ENCODE measurements at places on chromosomes 1 and 21.

DNA sequence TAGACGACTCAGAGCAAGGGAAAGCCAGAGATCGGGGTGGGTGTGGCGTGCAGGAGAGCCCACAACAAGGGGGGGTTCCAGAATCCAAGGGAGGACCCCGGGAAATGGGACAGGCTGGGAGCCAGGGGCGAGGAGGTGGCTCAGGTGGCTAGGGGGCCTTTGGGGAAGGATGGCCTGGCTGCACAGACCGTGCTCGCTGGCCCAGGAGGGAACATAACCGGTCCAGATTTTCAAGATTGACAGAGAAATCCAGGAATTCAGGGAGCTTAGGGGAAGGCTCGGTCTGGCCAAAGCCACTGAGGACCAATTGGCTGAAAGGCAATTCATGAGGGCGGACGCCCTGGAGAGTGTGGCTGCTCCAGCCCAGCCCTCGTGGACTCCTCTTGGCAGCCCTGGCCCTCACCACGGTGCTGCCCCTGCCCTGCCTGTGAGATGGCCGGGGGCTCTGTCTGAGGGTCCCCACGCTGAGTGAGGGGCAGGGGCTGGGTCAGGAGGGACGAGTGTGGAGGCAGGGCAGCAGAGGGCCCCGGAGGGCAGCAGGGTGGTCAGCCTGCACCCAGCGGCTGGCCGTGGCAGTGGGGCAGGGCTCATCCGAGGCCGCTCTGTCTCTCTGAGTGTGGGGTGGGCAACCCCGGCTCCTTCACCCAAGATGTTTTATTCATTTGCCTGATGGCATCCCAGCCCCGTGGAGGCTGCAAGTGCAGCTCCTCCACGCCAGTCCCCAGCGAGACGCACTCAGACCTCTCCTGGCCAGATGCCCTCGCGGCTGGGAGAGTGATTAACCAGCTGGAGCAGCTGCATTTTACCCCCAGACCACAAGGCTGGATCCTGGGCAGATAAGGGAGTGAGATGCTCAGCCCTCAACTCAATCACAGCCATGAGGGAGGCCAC lies 5.6 kb upstream of the LRRC3 start:
- DNase-seq: no peak

DNA sequence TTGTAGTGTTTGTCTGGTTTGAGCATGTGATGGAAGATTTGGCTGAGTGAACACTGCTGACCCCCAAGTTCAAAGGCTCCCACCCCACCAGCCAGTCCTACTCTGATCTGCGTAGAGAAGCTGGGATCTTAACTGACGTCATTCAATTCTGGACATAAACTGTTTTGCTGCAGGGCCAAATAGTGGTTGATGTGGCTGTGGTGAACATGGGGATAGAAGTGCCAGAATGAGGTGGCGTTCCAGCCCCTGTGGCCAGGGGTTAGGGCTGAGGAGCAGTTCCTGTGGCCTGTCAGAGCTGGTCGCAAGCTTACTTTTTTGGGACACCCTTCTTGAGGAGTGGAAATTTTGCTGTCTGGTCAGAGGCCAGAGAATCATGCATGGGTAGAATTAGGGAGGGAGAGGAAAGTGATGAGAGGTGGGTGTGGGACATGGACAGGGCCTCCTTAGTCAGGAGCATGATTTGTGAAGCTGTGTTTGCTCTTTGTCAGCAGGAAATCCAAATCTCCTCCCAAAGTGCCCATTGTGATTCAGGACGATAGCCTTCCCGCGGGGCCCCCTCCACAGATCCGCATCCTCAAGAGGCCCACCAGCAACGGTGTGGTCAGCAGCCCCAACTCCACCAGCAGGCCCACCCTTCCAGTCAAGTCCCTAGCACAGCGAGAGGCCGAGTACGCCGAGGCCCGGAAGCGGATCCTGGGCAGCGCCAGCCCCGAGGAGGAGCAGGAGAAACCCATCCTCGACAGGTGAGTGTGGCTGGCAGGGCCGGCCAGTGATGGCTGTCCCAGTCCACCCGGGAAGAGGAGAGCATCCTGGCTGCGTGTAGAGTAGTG lies 25.9 kb downstream of the SZRD1 start:
- DNase-seq: no peak

- DNase-seq: no peak
Measured at GRCh38 chr1:59354709-59355337, 57.9 kb downstream of the FGGY start.

- DNase-seq: no peak
Measured at GRCh38 chr1:78527706-78528105, 36.9 kb downstream of the PTGFR start.

GRCh38 chr1:186564582-186564981 lies 103.7 kb upstream of the PDC start:
- no peak for DNase-seq

DNA sequence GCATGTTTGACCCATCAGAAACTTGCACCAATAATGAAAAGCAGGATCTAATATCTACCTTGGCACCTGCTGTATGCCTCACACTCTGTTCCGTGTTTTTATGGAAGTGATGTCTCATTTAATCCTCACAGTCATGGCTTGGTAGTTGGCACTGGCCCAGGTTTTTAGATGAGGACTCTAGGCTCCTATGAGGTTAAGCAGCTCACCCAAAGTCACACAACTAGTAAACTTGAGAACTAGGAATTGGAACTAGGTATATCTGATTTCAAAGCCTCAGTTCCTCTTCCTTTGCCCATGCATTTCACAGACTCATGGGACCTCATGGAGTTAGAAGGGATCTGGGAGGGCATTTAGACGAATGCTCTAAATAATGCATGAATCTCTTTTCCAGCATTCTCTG lies 21.3 kb upstream of the TARBP1 start:
- no peak for DNase-seq

- DNase-seq: no peak
Measured at GRCh38 chr1:43832255-43832654, 101.3 kb upstream of the ARTN start.

DNA sequence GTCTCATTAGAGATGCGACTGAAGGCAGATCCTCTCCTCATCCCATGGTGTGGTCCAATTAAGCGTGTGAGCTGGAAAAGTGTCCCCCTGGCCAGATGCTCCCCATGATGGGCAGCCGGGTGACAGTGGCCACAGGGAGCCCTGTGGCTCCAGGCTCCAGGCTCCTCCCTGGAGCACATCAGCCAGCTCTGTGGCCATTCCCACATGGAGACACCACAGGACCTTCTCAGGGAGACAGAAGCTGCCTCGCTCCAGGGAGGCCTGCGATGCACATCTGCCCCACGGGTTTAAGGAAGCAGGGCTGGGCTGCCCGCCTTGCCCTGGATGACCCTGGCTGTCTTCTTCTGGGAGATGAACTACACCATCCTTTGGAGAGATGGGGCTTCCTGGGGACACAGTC lies 99.9 kb upstream of the TLR5 start:
- no peak for DNase-seq

- no peak for DNase-seq
Measured at GRCh38 chr1:19619697-19620384, 24.3 kb upstream of the NBL1 start.
